ENCODE measurements at places on chromosomes 5 and 9. TPM values are rescaled to one million over a fixed set of nuclear protein-coding genes. Genes with fewer than 3 reads are reported as not detected.

- no peak for DNase-seq
These were observed 88.1 kb downstream of the LPAR1 start for GRCh38 chr9:110950041-110950645.

DNA sequence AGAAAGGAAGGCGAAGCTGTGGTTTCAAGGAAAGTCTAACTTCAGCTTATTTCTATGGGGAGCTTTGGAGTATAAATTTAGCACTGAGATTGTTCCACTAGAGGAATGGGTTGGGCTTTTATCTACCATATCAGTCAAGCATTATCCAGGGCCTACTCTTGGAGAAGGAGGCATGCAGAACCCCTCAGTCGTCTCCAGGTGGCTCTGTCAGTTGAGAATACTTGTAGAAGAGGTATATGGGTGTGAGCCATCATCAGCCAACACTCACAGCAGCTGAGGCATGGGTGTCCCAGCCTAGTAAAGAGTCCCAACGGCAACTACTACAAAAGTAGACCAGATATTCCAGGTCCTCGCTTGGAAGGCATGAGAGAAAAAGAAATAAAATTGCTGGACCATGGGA, 548.5 kb upstream of the GRAMD2B start:
- DNase-seq = no peak

GRCh38 chr9:123691765-123692303, 238.1 kb downstream of the DENND1A start:
- DNase-seq = no peak

GRCh38 chr5:141703133-141703561, 21.1 kb upstream of the ARAP3 start:
- DNase-seq = no peak

Gene CARD19
- 36.6 TPM for total RNA-seq

Gene ASS1
- total RNA-seq = 73.1 TPM

Gene ANKRD20A1
- 4.1 TPM for total RNA-seq

All from sciatic nerve (tissue), 2 donors.